Iris pigment epithelial cell (primary cell): ENCODE measurements at places on chromosomes 1 and 21.
A peak's percentile ranks its signal among the peaks of the same experiment; 100 is the strongest.

- no peak for DNase-seq
Measured at GRCh38 chr1:230922620-230923019, 54.3 kb upstream of the C1orf198 start.

- DNase-seq, result peak; percentile 54
Measured at GRCh38 chr1:38047603-38048141, 1.1 kb upstream of the POU3F1 start.

GRCh38 chr1:206831650-206832049 lies 33.8 kb upstream of the IL20 start:
- no peak for DNase-seq

DNA sequence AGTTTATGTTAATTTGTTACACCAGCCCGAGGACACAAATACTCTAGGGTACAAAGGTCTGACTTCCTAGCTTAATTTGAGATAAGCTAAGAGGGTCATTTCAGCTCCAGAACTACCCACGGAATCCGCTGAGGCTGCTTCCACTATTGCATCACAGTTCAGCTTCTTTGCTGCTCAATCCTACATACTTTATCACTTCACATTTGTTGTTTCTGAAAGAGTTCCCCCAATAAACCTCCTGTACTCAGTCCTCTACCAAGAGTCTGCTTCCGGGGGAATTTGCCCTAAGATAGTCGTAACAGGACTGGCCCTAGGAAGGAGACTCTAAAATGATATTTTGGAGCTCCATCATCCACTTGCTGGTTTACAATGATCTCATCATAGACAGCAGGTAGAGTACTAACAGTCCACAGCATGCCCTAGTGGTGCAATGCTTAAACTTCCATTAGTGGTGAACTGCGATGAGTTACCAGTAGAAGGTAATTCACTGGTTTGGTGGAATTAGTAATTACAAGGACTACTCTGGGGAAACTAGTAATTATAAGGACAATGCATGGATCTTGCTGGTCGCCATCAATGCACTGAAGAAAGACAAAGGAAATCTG lies 229.3 kb downstream of the USH2A start:
- DNase-seq, result no peak

DNA sequence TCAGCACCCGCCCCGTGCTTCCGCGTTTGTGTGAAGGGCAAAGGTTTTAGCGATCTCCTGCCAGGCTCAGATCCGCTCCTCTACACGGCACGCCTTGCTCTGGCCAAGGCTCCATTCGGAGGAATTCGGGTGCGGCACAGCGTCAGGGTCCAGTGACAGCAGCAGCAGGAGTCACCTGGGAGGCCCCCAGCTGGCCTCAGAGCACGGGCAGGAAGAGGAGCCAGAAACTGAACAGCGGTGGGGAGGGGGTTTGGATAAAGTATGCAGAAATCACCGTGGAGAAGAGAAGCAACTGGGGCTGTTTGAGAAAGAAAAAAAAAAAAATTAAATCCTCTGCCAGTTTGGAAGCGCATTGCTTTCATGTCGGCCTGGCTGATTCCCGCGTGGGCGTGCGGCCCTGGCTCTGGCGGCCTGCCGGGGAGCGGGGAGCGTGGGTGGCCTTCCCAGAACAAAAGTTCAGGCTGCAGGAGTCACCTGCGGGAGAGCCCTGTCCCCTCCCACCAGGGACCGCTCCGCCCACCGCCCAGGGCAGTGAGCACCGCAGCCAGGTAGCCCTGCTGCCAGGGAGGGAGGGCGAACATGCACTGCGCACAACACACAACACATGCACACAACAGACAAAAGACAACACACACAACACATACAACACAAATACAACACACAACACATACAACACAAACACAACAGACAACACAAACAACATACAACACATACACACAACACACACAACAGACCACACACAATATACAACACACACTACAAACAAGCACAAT lies 107.6 kb downstream of the ETS2 start:
- peak; percentile 72 for DNase-seq

DNA sequence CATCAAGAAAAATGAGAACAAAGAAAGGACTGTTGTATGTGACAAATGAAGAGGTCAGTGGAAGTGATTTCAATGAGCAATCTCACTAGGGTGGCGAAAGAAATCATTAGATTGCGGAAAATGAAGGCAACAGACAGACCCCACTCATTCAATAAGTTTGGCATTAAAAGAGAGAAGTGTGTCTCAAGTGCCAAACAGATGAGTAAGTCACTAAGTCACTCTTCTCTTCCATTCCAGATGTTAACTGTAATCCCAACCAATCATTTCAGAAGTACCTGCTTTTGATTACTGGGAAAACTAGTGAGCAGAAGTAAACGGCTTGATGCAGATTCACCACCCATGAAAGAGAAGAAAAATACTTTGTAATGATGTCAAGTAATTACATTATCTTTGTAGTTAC lies 144.3 kb upstream of the PRMT6 start:
- no peak for DNase-seq

GRCh38 chr1:101846820-101847219 lies 149.9 kb downstream of the OLFM3 start:
- DNase-seq, result no peak

GRCh38 chr1:160605792-160606479 lies 26.6 kb upstream of the CD84 start:
- no peak for DNase-seq

DNA sequence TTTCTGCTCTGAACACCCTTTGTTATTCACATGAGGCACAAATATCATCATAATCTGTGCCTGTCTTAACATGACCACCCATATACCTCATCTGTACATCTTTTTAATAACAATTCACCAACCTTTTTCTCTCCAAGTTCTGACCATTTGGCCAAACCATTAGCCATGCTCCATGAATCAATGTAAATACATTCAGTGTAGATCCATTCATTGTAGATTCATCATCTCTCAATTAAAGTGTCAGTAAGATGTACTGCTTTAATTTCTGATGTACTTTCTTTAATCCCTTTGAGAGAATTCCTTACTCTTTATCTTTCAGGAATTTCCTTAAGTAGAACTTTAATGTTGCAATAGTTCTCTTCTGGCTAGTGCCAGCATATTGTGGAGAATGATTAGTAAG lies 126.2 kb upstream of the LRRC7 start:
- DNase-seq, result no peak

- DNase-seq, result peak; percentile 99
Measured at GRCh38 chr1:235917267-235917811, 50.6 kb upstream of the LYST start.

DNA sequence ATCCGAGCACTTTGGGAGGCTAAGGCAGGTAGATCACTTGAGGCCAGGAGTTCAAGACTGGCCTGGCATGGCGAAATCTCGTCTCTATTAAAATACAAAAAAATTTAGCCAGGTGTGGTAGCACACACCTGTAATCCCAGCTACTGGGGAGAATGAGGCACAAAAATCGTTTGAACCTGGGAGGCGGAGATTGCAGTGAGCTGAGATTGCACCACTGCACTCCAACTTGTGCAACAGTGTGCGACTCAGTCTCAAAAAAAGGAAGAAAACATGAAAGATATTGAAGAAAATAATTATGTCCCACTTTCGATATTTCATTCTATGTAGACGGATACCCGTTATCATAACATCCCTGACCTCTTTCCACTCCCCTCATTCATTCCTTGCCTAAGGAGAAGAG lies 19.2 kb downstream of the TUT4 start:
- DNase-seq, result no peak

GRCh38 chr1:151986501-151987190 lies 7.0 kb downstream of the S100A10 start:
- no peak for DNase-seq

- DNase-seq, result no peak
Measured at GRCh38 chr1:46133781-46134350, 1.4 kb upstream of the PIK3R3 start.

DNA sequence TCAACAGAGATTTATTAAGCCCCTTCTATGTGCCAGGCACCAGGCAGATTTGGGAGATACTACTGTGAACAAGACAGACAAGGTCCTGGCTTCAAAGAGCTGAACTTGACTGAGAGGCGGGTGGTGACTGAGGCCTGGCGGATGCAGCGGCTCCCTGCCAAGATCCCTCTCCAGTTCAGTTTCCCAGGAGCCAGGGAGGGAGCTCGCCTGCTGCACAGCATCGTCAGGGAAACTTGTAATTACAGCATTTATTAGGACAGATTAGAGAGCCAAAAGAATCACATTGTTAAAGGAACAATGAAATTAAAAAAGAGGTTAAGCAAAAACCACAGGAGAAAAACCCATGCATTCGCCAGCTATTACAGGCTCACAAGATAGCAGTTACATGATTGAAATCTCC lies 55.3 kb downstream of the ETS2 start:
- DNase-seq, result no peak

- no peak for DNase-seq
Measured at GRCh38 chr1:113669988-113670387, 89.3 kb downstream of the PHTF1 start.

- peak; percentile 52 for DNase-seq
Measured at GRCh38 chr1:63827411-63828321, 53.8 kb downstream of the ROR1 start.

- DNase-seq, result no peak
Measured at GRCh38 chr1:203037509-203038190, 11.4 kb downstream of the PPFIA4 start.

DNA sequence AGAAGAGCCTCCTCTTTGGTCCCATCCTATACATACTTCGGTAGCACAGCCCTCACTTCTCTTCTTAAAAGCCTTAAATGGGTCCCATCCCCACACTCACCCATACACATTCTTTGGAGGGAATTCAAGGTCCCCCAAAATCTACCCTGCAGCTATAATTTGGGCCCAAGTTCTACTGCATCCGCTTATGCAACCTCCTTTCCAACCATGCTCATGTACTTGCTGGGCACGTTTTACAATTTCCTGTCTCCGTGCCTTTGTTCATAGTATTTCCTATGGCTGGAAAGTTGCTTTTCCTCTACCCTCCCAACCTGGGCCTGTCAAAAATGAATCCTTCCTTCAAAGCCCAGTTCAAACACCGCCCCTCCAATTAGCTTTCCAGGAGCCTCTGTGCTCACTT lies 99.7 kb downstream of the SLC45A1 start:
- DNase-seq, result no peak

DNA sequence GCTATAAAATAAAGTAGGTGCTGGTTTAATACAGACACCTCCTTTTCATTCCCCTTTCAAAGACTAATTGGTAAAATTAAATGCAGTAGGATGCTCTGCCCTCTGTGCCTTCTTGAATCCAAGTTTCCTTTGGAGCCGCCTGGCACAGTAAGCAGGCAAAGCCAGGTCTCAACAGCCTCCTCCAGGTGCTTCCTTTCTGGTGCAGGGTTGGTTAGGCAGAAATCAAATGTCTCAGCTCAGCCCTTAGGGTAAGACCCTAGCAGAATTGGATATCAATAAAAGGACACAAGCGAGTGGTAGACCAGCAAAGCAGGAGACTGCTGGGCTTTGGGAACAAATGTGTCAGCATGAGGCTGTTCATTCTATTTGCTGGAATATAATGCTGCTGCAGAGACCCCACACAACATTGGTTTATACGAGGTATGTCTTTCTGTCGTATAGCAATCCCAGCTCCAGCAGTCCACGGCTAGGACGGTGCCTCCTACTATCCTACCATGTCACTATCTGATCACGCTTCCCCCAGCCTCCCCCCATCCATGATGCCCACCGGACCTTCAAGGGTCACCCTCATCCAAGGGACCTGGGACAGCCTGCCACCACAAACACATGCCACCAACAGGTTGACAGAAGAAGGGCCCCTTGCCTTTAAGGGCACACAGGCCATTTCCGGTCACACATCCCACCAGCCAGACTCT lies 58.4 kb downstream of the CAPN2 start:
- DNase-seq, result no peak

DNA sequence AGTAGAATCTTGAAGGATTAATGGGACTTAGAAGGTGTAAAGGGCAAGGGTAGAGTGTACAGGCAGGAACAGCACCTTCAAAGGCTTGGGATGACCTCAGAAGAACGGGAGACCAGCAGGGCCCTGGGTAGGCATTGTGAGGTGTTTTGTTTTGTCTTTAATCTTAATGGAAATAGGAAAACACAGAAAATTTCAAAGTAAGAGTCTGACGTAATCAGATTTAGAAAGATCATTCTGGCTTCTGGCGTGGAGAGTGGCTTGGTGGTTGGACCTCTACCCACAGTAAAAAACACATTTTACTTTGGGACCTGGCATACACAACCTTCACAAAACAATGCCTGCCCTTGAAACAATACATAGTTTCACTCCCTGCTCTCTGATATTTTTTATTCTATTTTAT lies 4.1 kb downstream of the MOV10 start:
- DNase-seq, result no peak

DNA sequence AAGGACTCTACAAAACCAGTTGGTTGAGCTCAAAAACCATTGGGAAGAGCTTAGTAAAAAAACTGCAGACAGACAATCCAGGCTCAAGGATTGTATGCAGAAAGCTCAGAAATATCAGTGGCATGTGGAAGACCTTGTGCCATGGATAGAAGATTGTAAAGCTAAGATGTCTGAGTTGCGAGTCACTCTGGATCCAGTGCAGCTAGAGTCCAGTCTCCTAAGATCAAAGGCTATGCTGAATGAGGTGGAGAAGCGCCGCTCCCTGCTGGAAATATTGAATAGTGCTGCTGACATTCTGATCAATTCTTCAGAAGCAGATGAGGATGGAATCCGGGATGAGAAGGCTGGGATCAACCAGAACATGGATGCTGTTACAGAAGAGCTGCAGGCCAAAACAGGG lies 104.0 kb upstream of the BMP8A start:
- DNase-seq, result peak; percentile 89

DNA sequence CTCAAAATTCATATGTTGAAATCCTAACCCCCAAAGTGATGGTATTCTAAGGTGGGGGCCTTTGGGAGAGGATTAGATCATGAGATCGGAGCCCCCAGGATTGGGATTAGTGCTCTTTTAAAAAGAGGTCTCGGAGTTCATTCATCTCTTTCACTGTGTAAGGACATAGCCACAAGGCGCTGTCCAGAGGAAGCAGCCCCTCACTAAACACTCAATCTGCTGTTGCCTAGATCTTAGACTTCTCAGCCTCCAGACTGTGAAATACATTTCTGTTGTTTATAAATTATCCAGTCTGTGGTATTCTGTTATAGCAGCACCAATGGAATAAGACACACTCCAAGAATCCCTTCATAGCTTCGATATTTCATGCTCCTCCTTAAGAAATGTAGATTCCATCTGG lies 12.4 kb upstream of the TIAM1 start:
- DNase-seq, result no peak

DNA sequence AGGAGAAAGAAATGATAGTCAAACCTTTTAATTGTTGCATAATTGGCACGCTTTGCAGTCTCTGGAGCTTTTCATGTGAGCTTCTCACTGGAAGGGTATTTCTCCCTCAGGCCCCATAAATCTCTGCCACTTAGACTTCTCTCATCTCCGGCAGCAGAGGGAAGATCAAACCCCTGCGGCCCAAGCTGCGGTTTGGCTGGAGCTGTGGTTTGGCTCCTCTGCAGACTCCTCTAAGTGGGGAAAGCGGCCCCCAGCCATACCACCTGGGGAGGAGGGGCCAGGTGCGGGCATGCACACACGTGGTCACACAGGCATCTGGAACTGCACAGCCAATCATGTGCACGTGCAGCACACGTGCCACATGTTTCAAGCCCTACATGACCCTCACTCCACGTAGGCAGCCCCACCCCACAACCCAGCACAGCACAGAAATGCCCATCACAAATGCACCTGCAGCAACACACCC lies 58.3 kb downstream of the UBE2T start:
- peak; percentile 42 for DNase-seq

- no peak for DNase-seq
Measured at GRCh38 chr1:22958556-22958955, 14.1 kb downstream of the LACTBL1 start.
